ENCODE measurements at places on chromosomes 12 and 14.

- no peak for DNase-seq
These were observed 3.1 kb upstream of the MFAP5 start for GRCh38 chr12:8665759-8666158.

GRCh38 chr12:99498756-99499155 is 148.8 kb upstream of the GARIN6 start:
- no peak for DNase-seq

- DNase-seq, result no peak
These were observed 60.0 kb downstream of the DCAF5 start for GRCh38 chr14:69092840-69093422.

DNA sequence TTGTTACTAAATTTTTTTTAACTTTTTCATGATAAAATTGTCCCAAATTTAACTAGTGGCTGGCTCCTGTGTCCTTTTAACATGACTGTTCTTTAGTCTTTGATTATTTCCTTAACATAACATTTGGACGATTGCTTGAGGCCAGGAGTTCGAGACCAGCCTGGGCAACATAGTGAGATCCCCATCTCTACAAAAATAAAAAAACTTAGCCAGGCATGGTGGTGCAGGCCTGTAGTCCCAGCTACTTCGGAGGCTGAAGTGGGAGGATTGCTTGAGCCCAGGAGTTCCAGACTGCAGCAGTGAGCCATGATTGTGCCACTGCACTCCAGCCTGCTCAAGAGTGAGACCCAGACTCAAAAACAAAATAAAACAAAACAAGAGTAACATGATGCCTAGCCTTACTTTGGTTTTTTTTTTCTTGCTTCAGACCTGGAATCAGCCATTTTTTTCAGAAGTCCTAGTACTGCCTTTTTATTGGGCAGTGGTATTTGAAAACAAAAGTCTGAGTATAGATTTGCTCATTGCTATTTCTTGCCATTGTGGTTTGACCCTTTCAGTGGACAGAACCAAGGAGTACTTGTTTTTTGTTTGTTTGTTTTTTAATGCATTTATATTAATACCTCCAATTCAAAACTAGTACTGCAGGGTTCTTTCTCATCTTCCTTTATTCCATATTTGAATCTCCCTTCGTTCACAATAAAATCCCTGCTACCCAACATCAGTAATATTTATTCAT is 4.8 kb downstream of the TOGARAM1 start:
- DNase-seq, result no peak

DNA sequence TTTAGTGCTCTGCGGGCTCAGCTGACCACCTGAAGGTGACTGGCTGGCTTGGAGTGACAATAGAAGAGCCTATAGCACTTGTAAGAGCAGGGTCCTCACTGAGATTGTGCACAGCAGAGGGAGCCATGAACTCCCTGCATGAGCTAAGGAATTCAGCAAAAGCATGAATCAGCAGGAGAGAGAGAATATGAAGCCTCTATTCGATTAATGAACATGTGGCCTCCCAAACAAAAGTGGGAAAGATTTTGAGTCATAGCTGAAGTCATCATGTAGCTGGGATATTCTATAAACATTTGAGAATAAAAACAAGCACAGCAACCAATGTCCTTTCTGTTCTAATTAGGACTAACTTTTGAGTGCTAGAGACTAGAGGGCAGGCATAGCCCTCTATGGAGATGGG is 626.6 kb downstream of the DIO2 start:
- no peak for DNase-seq

GRCh38 chr12:44852483-44852882 is 23.6 kb downstream of the NELL2 start:
- DNase-seq, result no peak

DNA sequence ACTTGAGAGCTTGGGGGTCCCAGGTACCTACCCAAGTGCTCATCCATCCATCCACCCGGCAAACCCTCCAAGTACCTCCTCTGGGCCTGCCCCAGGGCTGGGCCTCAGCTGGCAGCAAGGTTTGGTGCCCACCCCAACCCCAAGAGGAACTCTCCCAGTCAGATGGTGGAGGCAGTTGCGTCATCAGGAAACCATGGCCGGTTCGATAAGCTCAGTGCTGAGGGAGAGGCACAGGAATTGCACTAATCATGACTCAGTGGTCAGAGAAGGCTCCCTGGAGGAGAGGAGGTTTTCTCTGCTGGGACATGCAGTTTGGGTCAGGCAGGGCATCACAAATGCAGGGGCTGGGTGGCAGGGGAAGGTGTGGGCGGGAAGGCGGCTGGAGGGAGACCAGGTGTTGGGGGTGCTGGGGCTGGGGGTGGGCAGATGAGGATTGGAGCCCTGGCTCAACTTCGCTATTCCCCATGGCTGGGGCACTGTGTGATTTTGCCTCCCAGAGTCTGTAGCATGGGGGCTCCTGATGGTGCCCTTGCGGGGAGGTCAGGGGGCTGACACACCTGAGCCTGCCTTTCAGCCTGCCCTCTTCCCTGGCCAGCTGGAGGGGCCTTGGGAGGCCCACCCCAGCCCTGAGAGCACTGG is 32.2 kb downstream of the SH2B3 start:
- no peak for DNase-seq

GRCh38 chr12:132349501-132350131 is 20.2 kb upstream of the GALNT9 start:
- no peak for DNase-seq

DNA sequence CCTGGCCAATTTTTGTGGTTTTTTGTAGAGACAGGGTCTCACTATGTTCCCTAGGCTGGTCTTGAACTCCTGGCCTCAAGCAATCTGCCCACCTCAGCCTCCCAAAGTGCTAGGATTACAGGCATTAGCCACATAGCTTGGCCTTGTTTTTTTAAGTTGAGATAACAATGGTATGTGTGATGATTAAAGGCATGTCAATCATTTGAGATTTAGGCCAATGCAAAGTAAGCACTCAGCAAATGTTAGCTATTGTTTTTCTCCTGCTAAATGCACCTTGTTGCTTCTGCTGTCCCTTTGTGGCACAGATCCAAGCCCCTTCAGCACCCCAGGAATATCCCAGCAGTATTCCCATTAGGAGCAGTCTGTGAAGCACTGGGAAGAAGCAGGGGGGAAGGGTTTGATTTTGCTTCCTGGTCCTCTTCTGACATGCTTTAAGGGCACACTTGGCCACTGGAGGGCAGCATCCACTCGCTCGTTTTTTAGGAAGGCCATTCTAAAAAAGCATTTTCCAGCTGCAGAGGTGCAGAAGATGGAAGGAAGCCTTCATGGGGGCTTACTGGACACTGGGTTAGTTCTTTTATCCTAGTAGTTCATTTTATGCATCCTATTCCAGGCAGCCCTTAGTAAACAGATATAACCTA is 70.2 kb upstream of the ZFP36L1 start:
- peak; percentile 58 for DNase-seq

GRCh38 chr14:40365305-40365704 is 933.1 kb upstream of the FBXO33 start:
- no peak for DNase-seq

DNA sequence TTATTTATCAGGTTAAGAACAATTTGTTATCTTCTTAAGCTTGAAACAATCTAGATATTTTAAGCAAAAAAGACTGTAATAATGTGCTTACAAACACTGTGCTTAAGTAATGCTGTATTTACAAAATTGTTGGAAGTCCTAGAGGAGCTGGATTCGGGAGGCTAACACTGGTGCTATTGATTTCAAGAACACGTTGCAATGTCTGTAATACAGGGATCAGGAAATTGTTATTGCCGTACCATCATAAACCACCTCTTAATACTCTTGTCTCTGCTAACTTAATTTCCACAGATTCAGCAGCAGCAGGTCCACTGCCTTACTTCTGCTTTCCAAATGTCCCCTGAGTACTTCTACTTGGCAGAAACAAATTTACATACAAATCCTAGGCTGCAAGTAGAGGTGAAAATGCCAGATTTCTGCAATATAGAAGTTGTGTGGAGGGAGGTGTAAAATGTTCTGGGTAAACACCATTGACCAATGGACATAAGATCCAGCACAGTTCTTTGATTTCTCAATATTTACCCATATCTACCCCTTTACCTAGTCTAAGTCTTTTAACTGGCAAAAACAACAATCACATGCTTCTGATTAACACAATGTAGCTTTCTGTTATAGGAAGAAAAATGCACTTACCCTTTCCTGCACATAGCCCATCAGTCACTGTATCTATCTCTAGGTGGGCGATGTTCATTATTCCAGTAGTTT is 663.4 kb downstream of the TMTC2 start:
- DNase-seq, result no peak

DNA sequence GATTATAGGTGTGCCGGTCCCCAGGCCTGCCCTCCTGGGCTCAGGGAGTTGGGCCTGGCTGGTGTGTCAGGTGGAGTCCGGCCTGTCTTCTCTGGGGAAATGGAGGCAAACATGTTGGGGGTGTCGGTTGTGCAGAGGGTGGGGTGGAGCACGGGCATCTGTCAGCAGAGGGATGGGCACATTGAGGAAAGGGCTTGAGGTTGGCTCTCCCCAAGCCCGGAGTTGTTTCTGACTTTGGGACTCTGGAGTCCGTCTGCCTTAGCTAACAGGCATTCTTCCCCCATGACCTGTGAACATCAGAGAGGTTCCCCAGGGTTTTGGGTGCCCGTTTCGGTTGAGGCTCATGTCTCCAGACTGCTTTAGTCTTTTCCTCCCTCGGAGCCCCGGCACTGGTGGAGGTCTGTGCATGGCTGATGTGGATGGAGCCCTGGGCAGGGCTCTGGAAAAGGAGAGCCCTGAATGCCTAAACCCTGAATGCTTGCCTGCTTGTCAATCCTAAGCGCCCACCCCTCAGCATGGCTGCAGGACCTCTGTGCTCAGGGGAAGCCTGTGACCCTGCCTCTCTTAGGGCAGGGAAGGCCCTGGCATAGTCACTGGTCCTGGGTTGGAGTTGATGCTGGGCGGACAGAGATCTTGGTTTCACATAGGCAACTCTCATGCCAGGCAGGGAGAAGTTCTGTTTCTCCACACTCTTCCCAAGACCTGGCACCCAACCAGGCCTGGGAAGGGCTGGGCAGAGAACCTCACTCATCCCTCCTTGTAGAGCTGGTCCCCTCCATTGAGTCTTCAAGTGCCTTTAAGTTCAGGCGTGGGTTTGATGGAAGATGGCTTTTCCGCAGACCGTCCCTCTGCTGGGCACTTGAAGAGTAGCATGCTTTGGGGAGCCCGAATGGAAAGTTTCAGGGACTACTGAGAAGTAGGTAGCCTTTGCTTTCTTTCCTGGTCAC is 12.9 kb downstream of the NYNRIN start:
- peak; percentile 33 for DNase-seq

DNA sequence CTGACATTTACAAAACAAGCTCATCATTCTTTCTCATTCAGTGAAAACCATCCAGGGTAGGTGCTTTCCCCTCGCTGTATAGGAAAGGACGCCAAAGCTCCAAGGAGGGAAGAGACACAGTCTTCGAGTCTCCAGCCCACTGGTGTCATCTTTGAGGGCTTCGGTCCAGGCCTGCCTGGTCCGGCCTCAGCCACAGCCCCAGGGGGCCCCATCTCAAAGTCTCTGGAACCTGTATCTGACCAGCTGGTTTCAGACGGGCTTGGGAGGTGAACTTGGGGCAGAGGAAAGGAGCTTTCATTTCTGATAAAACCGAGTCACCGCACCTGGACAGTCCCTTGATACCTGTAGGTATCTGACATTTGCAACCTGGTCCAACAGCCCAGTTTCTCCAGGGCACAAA is 229.5 kb upstream of the RTL1 start:
- DNase-seq, result no peak

GRCh38 chr12:75792687-75793086 is 238.9 kb downstream of the PHLDA1 start:
- no peak for DNase-seq

DNA sequence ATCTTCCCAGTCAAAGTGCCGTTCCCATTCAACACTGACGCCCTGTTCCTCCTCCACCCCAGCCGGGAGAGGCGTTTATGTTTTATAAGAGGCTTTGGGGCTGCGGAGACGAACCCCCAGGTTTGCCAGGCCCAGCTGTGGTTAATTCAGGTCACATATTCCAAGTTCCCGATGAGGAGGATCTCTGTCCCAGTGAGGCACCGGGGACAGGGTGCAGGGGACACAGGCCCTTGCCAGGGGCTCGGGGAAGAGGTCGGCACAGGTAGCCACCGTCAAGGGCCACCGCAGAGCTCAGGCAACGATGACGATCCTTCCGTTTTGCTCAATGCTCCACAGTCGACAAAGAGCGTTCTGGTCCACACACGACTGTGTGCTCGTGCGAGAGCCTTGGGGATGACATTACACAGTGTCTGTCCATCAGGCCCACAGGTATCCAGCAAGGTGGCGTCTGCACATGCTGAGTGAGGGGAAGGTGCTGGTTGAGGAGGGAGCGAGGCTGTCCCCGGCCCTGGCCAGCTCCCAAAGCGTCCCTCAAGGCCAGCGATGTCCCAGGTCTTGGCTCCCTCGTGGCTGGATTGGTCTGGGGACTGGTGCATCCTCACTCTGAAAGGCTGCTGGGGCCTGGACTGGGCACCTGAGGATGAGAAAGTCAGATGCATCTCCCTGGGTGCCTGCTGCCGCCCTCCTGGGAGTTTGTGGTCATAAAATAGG is 189.2 kb upstream of the C14orf180 start:
- no peak for DNase-seq

- no peak for DNase-seq
These were observed 70.4 kb downstream of the RCOR1 start for GRCh38 chr14:102662636-102663430.

GRCh38 chr14:100988956-100989355 is 85.4 kb upstream of the RTL1 start:
- no peak for DNase-seq

DNA sequence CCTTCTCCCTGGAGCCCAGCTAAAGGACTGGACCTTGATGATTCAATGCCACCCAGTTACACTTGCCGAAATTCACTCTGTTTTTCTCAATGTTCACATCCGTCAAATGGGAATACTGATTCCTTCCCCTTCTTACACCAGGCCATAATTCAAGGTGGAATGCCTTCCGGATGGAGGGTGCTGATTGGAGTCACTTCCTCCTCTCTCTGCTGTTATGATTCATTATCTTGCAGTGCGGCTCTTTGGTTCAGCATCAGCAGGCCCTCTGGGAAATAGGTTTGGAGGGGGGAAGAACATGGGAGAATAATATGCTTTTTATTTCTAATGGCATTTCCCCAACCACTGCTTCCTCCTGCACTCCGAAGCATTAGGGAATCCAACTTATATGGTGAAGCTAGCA is 390.6 kb upstream of the TBX3 start:
- no peak for DNase-seq

GRCh38 chr12:92973614-92974013 is 44.5 kb upstream of the EEA1 start:
- no peak for DNase-seq

GRCh38 chr14:89650077-89650978 is 233.3 kb upstream of the FOXN3 start:
- no peak for DNase-seq
